ENCODE measurements at places on chromosomes 5 and 9. TPM values are rescaled to one million over a fixed set of nuclear protein-coding genes. Genes with fewer than 3 reads are reported as not detected.

Gene GLT6D1
- not detected for total RNA-seq

Gene NR6A1
- 1.7 TPM for total RNA-seq

Gene KCTD16
- total RNA-seq = 0.05 TPM

Gene SEPTIN8
- total RNA-seq = 21.3 TPM

Gene IFNK
- not detected for total RNA-seq

Measured in A549 treated with CpdA at 1 μM for 4 hours (cell line).